ENCODE measurements at places on chromosomes 2 and 18. TPM values are rescaled to one million over a fixed set of nuclear protein-coding genes. Genes with fewer than 3 reads are reported as not detected.

- no peak for DNase-seq
Measured at GRCh38 chr2:118112771-118113334, 24.6 kb downstream of the INSIG2 start.

DNA sequence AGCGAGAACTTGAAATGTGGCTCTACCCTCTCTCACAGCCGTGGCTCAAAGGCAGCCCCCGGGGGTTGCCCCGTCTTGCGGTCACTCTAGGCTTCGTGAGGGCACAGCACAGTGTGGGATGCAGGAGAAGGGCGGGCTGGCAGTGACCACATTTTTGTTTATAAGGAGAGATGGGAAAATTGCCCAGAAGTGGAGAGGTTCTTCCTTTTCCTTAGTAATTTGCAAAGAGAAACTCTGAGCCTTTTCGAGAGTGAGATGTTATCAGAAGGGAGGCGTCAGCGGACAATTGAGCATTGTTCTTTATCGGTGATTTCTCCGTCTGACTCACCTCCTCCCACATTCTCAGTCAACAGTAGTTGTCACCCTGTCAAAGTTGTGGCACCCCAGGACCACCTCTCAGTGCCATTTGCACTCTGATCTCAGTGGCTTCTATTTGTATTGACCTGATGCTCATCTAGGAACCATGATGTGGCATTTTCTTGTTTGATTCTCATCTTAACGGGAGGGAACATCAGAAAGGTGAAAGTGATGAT is 89.6 kb downstream of the ACAA2 start:
- DNase-seq, result no peak

DNA sequence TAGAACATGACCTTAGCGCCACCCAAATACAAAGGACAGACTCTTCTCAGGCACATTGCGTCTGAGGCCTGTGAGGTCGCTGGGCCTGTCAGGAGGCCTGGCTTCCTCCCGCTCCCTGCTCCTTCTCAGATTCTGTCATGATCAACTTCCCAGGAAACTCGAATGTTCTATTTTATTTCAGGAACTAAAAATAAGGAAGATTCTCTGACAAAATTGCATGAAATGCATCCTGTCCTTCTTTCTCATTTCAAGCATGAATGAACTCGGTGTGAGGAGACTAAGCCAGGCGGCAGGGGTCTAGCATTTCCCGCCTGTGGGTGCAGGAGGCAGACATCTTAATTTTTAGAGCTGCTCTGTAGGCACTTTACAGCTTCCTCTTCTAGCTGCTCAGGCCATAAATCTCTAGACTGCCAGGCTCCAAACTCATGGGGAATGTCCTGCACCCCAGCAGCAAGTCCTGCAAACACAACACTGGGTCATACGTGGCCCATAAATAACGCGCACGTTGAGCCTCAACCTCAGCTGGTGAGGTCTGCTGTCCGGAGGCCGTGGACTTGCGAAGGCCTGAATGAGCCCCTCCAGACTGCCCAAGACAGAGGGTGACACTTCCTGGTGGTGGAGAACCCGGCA is 109.7 kb upstream of the ZNF236 start:
- no peak for DNase-seq

GRCh38 chr18:30775629-30776028 is 266.9 kb downstream of the DSC3 start:
- no peak for DNase-seq

- no peak for DNase-seq
Measured at GRCh38 chr2:240187989-240188590, 47.6 kb upstream of the OTOS start.

KCNG2 gene
- total RNA-seq, result not detected

UGT1A6 gene
- total RNA-seq, result not detected

Data from left ventricle myocardium inferior (tissue), 1 donor.